ENCODE measurements at places on chromosomes 7 and 10. TPM values are rescaled to one million over a fixed set of nuclear protein-coding genes. Genes with fewer than 3 reads are reported as not detected.

ESYT2 gene
- 48.4 TPM for total RNA-seq

RASSF4 gene
- total RNA-seq = 18.0 TPM

CHN2 gene
- 0.65 TPM for total RNA-seq

PGAM2 gene
- not detected for total RNA-seq

PRLHR gene
- not detected for total RNA-seq

RHOBTB1 gene
- total RNA-seq = 30.9 TPM

FAM170B gene
- not detected for total RNA-seq

CALY gene
- total RNA-seq = not detected

NKX1-2 gene
- total RNA-seq = not detected

RBP3 gene
- total RNA-seq = not detected

TCERG1L gene
- total RNA-seq = not detected

OPN1SW gene
- not detected for total RNA-seq

UTF1 gene
- not detected for total RNA-seq

IGFBP1 gene
- total RNA-seq = not detected

TACC2 gene
- total RNA-seq = 2.8 TPM

TECTB gene
- not detected for total RNA-seq

SDK1 gene
- 0.76 TPM for total RNA-seq

NRP1 gene
- total RNA-seq = 15.7 TPM

PDIA4 gene
- total RNA-seq = 290 TPM

TMEM196 gene
- not detected for total RNA-seq

CPA1 gene
- total RNA-seq = not detected

ERVW-1 gene
- total RNA-seq = not detected

STRA8 gene
- total RNA-seq = not detected

CACNB2 gene
- not detected for total RNA-seq

TFR2 gene
- 0.54 TPM for total RNA-seq

MYL10 gene
- total RNA-seq = not detected

RET gene
- total RNA-seq = 0.17 TPM

ANKRD30A gene
- total RNA-seq = not detected

ALOX5 gene
- not detected for total RNA-seq

FAM237B gene
- total RNA-seq = not detected

NYAP1 gene
- total RNA-seq = 1.6 TPM

EN2 gene
- total RNA-seq = under 0.01 TPM

SPDYE16 gene
- total RNA-seq = not detected

NKX6-2 gene
- total RNA-seq = not detected

GFRA1 gene
- 5.1 TPM for total RNA-seq

ACHE gene
- total RNA-seq = 5.1 TPM

FGFR2 gene
- total RNA-seq = under 0.01 TPM

UPP1 gene
- 4.2 TPM for total RNA-seq

CCDC172 gene
- not detected for total RNA-seq

All from dermis lymphatic vessel endothelial cell (primary cell).